ENCODE measurements at places on chromosomes 7 and 10.

DNA sequence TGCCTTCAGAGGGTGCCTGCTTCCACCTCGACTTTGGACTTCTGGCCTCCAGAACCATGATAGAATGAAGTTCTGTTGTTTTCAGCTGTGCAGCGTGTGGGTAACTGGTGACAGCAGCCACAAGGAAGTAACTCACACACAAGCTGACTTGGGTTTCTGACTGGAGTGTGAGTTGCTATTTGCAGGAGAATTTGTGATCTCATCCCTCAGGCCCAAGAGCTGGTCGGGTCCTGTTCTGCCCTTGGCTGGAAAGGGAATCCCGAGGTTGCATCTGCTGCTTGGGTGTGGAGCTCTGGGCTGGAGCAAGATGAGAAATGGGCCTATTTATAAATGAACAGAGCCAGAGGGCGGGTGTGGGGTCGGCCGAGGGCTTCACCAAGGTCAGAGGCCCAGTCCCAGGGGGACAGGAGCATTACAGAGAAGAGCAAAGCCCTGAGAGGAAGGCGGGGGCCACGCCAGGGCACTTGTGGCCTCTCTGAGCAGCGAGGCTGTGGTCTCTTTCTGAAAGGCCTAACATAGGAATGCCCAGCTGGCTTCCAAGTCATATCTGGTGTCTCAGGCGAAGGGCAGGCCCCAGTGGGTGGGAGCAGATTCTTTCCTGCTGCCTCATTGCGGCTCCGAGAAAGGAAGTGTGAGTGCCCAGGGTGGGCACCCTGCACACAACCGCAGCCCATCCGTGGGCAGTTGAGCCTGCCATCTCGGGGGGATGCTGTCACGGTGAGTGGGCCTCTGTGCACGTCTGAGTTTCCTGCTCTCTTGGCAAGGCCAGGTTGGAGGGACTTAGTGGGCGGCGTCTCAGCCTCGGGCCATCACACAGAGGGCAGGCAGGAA lies 26.5 kb upstream of the C10orf71 start:
- DNase-seq = no peak

- no peak for DNase-seq
These were observed 186.5 kb downstream of the ELMO1 start for GRCh38 chr7:37262181-37262580.

DNA sequence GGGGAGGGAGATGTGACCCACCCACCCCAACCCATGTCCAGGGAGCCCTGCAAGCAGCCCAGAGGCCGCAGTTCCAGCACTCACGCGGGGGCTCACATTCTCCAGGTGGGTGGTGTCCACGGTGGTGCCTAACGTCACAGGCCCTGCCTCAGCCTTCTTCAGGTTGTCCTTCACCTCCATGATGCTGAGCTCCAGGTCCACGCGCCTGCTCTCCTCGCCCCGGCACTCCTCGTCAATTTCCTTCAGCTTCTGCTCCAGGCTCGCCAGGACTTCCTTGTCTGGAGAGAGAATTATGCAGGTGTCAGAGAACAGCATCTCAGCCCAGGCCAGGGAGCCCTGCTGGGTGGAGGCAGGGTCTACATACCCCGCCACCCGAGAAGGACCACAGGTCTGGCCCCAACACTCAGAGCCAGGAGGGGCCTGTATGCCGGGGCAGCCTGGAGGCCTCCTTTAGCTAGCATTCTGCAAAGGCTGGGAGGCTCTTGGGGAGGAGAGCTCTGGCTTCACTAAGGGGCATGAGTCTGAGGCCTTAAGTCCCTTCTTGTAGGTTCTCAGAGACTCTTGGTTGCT lies 58.2 kb downstream of the VWA2 start:
- DNase-seq = no peak

GRCh38 chr7:83970081-83970480 lies 224.5 kb downstream of the SEMA3A start:
- DNase-seq = no peak

DNA sequence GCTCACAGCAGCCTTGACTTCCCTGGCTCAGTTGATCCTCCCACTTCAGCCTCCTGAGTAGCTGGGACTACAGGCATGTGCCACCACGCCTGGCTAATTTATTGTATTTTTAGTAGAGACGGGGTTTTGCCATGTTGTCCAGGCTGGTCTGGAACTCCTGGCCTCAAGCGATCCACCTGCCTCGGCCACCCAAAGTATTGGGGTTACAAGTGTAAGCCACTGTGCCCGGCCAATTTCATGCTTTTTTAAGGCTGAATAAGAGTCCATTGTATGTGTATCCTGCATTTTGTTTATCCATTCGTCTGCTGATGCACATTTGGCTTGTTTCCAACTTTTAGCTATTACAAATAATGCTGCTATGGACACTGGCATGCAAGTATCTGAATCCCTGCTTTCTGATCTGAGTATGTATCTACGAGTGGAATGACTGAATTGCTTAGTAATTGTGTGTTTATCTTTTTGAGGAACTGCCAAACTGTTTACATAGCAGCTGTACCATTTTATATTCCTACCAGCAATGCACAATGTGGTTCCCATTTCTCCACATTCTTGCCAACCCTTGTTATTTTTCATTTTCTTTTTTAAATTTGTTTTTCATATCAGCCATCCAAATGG lies 37.3 kb upstream of the TPST1 start:
- DNase-seq = no peak

DNA sequence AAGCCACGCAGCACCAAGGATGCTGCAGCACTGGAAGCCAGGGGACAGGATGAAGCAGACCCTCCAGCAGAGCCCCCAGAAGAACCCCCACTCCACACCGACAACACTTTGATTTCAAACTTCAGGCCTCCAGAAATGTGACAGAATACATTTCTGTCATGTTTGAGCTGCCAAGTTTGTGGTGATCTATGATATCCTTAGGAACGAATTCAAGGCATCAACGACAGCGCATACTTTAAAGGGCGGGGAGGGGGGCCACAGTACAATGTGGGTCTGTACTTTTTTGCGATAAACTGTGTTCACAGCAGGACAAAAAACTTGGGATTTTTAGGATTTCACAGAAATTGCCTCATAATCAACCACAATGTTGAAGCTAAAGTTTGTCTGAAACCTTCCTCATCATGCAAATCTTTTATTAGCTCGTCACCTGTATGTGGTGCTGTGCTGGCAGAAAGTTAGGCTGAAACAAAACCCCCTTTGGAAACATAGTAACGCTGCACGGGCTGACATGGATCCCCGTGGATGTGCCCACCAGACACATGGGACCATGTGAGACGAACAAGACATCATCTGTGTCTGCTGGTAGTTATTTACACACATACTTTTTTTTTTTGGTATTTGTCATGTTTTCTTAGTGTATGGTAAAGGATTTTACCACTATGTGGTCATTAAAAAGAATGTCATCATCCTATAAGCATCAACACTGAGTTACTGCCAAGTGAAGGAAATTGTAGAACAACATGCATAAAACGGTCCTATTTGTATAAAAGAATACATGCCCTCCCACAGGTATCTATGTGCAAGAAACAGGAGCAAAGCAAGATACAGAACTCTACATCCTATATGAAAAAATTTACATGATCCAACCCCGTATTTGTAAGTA lies 113.3 kb upstream of the AFAP1L2 start:
- DNase-seq = no peak

GRCh38 chr7:117279931-117280557 lies 42.8 kb downstream of the WNT2 start:
- no peak for DNase-seq

GRCh38 chr10:35096312-35096711 lies 6.2 kb upstream of the CUL2 start:
- no peak for DNase-seq

DNA sequence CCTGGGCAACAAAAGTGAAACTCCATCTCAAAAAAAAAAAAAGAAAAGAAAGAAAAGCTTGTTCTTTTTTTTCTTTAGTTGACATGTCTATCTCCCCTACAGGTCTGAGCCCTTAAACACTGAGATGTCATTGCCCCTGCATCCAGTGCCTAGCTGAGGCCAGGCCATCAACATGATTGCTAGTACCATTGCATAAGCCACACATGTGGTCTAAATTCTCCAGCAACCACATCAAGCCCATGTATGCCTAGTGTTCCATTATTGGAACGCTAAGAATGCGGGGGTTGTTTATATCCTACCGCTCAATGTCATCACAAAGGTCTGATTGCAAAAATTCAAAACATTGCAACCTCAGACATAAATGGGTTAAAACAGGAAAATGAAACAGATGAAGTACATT lies 62.7 kb downstream of the NPTX2 start:
- no peak for DNase-seq

- DNase-seq = no peak
These were observed 233.6 kb downstream of the EBF3 start for GRCh38 chr10:129730272-129730992.

- no peak for DNase-seq
These were observed 18.7 kb upstream of the ITGA8 start for GRCh38 chr10:15738270-15738925.

GRCh38 chr10:5512881-5513612 lies 11.7 kb upstream of the CALML3 start:
- DNase-seq = no peak

- DNase-seq = no peak
These were observed 6.6 kb upstream of the NPC1L1 start for GRCh38 chr7:44547536-44548231.

DNA sequence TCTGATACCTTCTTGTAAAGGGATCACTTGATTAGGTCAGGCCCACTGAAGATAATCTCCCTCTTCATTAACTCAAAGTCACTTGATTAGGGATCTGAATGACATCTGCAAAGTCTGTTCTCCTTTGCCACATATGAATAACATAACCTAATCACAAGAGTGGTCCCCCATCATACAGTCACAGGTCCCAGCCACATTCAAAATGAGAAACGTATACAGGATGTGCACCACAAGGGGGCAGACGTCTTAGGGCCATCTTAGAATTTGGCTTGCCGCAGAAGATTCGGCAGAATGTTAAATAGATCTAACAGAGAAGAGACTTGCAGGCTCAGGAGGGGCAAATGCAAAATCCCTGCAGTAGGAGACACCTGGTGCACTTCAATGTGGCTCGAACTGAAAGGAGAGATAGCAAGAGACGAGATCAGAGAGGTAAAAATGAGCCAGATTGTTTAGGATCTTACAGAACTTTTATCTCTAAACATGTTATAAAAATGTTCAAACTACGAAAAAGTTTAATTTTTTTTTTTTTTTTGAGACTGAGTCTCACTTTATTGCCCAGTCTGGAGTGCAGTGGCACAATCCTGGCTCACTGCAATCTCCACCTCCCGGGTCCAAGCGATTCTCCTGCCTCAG lies 10.4 kb upstream of the SMC3 start:
- peak; percentile 44 for DNase-seq

DNA sequence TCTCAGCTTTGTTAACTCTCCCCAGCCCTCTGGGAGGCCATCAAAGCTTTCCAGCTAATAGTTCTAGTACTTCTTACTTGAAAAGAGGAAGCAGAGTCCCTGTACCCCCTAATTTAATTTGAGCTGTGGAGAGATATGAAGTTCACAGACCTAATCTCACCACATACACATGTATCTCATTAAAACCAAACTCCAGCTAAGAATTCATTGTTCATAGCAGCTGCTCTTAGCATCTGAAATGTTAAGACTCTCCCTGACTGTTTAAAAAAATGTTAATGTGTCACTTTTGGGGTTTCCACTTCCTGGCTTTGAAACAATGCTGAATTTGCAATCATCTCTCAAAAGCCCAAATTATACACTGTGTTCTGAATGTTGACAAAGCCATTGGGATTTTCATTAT lies 16.2 kb upstream of the MRC1 start:
- no peak for DNase-seq

GRCh38 chr10:70234668-70235447 lies 1.6 kb upstream of the PPA1 start:
- DNase-seq = no peak

DNA sequence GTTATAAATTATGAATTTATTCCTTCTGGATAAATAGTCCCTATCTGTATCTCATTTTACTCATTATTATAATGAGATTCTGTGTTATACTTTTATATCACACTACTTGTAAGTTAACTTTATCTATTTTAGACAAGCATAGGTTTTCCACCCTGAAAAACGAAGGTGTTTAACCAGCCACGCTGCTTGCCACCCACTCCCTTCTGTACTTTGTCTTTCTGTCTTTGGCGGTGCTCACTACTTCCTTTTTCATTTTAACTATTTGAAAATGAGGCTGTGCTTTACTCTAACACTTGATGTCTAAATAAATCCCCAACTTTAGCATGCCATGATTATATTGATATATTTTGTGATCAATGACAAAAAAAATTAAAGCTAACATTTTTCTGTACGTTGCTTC lies 952.9 kb downstream of the DNAJB9 start:
- no peak for DNase-seq

All from stimulated activated CD8-positive, alpha-beta memory T cell treated with anti-CD3 and anti-CD28 coated beads, Interleukin-4, amount 100 ng/mL, for 4 hours (primary cell).